ENCODE measurements at places on chromosomes 1 and 21.

- DNase-seq: peak; percentile 81
Observed at GRCh38 chr1:234544087-234544579, 65.2 kb upstream of the TARBP1 start.

- no peak for DNase-seq
Observed at GRCh38 chr1:84693005-84693404, 2.7 kb upstream of the SSX2IP start.

GRCh38 chr1:115136706-115137105, 47.4 kb upstream of the TSPAN2 start:
- DNase-seq: no peak

DNA sequence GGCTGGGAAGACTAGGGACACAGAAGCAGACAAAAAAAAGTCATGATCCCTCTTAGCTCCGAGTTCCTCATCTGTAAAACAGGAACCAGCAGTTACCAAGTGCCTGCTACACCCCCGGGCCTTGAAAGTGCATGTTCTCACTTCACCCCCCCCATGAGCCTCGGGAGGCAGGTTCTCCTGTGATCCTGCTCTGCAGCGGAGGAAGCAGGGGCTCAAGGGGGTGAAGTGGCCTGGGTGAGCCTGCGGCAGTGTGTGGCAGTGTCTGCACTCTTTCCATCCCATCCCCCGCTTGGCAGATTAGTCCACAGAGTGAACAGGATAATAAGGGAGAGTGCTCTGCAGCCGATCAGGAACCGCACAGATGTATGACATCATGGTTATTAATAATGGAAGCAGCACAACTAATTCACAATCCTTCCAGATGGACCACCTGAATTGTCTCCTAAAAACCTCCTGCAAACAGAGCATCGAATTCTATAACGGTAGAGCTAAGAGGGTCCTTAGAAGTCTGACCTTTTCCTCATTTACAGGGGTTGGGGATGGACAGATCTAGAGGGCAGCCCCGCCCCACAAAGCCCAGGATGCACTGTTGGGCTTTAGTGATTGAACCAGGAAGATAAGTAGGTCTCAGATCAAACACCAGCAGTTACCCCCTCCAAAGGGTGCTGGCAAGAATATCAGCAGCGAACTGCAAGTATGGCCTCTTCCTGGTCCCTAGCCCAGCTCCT, 174.1 kb upstream of the EDN2 start:
- DNase-seq: peak; percentile 62

DNA sequence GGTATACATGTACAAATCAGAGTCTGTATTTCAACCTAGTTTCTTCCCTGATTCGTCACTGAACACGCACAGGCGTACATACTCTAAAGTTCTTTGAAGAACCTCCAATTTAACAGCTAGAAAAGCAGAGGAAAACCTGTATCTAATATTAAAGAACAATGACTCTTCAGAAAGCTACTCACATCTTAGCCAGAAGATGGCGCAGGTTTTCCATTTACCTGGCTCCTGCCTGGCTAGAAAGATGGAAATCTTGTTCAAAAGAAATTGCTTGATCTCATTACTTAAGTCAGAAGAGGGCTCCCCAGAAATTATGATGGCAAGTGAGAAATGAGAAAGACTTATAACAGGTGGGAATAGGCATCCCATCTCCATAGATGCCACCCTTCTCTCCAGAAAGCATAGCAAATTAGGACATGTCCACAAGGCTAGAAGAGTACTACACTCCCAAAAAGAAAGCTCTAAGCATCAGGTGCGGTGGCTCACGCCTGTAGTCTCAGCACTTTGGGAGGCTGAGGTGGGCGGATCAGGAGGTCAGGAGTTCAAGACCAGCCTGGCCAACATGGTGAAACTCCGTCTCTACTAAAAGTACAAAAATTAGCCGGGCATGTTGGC, 19.0 kb upstream of the L1TD1 start:
- no peak for DNase-seq

DNA sequence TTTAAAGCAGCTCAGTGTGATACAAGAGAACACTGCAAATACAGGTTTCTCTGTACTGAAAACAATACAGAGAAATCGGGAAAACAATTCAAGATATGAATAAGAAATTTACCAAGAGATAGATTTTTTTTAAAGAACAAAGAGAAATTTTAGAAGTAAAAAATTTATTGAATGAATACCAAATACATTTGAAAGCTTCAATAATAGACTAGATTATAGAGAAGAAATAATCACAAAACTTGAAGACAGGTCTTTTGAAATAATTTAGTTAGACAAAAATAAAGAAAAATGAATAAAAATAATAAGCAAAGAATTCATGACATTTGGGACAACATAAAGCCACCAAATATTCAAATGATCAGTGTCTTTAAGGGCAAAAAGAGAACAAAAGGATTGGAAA, 13.6 kb upstream of the FMO4 start:
- no peak for DNase-seq

DNA sequence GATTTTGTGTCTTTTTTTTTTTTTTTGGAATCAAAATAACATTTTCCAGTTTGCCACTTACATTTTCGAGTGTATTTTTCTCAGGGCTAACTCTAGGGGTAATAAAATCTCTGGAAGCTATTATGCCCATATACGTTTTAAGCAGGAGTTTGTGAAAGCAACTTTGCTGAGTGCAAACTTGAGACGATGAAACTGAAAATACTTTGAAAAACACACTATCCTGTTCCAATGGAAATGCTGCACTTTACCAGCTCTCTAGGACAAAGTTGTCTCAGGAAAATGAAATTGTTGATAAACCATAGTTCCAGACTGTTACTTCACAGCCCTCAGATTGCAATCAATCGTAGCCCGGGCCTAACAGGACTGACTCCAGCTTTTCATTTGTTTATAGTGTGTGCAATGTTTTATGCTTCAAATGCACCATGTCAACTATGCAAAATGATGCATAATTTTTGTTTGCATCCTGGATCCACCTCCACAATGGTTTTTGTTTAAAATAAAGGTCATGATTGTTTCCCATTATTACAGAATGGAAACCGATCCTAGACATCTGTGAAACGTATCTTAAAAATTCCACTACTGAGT, 220.6 kb upstream of the PKN2 start:
- no peak for DNase-seq

DNA sequence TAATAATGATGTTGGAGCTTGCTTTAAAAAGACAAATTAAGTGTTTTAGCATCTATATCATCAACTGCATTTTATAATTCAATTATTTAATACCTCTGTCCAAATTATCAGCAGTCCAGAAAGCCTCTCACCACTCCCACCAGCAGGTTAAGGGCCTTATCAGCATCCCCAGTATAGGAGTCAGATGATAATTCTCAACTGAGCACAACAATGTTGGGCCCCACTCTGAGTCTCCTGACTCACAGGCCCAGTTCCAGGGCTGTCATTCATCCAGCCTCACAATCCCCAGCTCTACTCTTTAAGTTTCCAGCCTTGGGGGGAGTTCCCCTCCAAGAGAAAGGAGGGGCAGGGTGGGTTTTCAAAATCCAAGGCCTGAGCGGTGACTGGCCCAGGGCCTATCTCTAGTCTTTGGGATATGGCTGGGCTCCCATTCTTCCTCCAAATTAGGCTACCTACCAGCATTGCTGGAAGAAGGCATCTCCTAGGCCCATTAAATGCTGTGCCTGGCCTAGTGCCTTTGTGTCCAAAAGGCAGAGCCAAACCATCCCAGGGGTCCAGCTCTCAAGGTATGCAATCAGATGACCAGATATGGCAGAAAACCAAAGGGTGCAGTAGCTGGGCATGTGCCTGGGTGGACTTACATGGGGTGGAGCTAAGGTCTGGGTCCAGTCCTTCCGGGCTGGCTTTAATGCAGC, 134.1 kb downstream of the GLUL start:
- no peak for DNase-seq

DNA sequence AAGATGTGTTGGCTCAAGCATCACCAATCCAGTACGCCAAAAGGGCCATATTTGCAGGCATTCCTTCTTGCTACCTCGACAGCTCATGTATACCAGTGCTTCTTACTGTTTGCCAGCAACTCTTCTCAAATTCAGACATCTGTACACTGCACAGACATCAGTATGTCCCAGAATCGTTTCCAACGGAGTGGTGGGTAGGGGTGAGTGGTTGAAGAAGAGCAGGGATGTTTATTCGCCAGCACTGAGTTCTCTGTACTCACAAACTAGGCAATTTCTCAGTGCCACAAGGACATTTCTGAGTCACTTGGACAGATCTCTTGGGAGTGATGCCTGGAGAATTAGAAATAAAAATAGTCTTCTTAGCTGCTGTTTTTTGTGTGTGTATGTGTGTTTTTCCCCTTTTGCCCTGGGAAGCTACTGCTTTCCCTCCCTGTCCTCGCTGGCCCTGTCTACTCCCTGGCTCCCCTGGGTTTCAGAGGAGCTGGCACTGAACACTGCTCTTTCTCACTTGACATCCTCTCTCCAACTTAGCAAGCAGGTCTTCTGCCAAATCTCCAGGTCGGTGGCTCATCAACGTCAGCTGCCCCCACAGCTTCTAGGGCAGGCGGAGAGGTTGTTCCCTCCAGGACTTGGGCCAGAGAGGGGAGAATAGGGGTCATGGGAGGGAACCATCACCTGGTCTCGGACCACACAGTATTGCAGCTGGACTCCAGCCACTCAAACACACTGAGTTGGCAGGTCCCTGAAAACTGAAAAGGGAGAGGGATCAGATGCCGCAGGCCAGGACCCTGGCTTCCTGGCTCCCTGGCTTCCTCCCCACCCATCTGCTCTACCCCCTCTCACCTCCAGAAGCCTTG, 90.5 kb downstream of the NMNAT2 start:
- peak; percentile 45 for DNase-seq

DNA sequence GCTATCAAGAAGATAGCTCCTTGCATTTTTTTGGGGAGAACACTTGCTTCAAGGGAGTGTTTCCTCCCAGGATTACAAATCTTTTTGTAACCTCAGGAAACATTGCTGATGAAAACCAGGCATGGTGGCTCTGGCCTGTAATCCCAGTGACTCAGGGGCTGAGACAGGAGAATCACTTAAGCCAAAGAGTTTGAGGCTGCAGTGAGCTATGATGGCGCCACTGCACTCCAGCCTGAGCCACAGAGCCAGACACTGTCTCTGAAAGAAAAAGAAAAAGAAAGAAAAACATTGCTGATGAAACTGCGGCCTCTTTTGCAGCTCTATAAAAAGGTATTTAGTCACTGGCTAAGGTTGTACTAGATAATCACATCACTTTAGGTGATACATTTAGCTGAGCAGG, 7.3 kb downstream of the RNU1-2 start:
- DNase-seq: peak; percentile 63

DNA sequence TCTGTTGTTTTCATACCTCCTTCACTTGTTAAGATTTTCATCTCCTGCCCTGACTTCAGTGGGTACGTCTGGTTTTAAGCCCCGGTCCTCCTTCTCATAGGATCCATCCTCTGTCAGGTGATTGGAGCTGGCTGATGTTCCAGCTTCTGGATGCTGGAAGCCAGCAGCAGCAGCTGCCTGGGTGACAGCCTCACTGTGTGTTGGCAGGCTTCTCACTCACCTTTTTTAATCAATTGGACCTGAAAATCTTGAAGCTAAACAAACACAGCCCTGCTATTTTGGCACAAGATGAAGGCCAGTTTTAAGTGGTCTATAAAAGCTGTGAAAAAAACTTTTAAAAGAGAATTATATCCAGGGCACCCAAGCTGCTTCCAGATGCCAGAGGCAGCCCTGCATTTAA, 181.0 kb downstream of the DISC1 start:
- no peak for DNase-seq

DNA sequence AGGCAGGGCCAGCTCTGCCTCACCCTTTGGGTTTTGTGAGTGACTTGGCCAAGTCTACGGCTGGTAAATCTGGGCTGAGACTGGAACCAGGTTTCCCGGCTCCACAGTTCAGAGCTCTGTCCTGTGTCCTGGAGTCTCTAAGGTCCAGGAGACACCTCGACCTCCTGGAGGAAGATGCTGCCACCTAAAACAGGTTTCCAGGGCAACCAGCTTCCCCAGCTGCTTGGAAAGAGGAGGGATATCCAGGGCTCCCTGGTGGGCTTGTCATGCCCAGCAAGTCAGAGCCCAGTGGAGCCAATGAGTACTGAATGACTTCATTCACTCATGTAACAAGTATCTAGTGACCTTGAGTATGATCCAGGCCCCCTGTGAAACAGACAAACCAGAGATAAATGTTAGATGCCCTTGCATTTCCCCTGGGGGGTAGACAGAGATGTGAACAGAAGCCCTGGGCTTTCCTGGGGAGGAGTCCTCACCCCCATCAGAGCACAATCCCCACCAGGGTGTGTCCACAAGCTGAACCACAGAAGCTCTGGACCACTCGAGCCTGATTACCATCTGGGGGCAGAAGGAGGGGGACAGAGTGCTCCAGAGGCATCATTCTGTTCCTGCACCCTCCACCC, 181.2 kb upstream of the RAB4A start:
- no peak for DNase-seq

DNA sequence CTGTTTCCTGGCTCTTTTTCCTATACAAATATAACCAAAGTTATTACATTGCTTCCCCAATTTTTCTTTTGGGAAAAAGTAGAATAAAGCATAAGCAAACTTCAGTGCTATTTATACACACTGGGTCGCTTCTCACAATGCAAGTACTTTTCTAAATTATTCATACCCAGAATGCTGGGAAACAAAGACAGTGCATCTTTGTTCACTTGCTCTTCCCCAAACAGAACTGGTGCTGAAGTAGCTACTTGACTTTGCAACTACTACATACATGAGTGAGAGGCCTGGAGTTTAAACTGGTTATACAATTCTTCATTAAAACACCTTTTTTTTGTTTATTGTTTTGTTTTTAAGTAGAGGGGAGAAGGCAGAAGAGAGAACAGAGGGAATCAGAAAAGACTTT, 40.2 kb downstream of the STX6 start:
- no peak for DNase-seq

- DNase-seq: no peak
Observed at GRCh38 chr1:55478742-55479141, 263.6 kb upstream of the USP24 start.

DNA sequence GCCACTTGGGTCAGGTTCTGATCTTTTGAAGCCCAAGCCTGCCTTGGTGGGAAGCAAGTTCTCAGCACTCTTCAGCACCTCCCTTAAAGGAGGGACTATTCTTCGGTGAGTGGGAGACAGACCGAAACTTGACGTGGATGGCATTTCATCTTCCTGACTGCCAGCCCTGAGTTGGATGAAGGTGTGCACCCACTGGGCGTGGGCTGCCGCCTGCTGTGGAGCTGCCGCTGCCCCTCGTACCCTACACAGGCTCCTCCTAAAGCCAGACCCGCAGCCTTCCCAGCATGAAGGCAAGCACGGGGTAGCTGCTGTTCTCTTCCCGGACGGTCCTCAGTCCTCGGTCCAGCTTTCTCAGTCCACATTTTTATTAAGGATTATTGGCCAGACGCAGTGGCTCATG, 84.2 kb downstream of the SLC66A1 start:
- DNase-seq: no peak

DNA sequence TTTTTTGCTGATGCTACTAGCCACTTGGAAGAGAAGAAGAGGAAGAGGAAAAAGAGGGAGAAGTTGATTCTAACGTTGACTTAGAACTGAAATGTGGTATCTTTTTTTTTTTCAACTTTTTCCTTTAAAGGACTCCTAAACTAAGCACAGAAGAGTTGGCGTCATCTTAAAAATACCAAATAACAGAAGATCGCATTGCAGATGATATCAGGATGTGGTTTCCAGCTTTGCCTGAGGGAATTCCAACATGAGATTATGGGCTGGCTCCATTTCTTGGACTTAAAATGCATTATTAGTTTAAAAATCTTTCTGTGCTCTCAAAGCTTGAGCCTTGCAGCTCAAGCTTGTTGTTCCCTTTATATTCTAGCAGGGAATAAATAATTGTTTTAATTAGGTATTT, 29.8 kb downstream of the WDR3 start:
- DNase-seq: no peak
